ENCODE measurements at places on chromosomes 7 and 10.
A peak's percentile ranks its signal among the peaks of the same experiment; 100 is the strongest.

GRCh38 chr7:28754027-28754426 lies 204.1 kb downstream of the TRIL start:
- DNase-seq = no peak

DNA sequence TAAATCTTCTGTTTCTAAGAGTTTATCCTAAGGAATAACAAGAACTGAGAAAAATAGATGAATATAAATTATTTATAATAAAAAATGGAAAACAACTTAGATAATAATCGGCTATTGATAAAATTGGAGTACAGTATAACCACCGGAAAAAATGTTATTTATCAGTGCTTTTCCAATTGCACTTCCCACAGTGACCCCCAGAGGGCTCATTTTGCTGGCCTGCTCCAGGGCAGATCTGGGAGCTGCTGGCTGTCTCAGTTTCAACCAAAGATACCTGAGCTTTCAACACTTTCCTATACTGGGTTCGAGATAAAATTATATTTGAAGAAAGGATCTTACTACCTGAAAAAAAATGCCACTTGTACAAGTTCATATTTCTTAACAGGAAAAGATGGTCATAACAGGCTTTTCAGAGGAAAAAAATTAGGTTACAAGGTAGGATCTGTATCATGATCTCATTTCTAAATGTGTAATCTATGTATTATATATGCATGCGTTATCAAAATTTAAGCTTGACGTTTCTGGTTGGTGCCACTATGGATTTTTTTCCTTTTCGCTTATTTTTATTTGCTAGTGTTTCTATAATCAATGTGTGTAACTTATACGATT lies 165.7 kb downstream of the NPSR1 start:
- peak; percentile 23 for DNase-seq

DNA sequence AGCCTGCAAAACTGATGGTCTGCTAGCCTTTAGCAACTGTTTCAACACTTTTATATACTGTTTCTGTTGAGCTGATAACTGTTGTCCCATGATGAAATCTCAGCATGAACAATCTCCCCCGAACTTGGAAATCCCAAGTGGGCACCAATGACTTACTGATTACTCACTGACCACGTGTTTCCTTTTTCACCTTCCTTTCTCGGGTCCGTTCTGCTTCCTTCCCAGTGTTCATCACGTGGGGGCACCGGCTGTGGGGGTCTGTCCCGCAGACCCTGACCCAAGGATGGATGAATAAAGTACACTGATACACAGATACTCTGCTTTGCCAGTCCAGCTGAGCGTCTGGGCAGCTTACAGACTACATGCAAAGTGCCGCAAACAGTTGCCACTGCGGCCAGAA lies 39.0 kb upstream of the RASGEF1A start:
- DNase-seq = no peak

GRCh38 chr7:48130658-48131108 lies 40.6 kb upstream of the ABCA13 start:
- DNase-seq = no peak

- no peak for DNase-seq
Measured at GRCh38 chr7:120735791-120736190, 122.2 kb downstream of the TSPAN12 start.

GRCh38 chr7:147282204-147282603 lies 1165.6 kb downstream of the CNTNAP2 start:
- DNase-seq = no peak

DNA sequence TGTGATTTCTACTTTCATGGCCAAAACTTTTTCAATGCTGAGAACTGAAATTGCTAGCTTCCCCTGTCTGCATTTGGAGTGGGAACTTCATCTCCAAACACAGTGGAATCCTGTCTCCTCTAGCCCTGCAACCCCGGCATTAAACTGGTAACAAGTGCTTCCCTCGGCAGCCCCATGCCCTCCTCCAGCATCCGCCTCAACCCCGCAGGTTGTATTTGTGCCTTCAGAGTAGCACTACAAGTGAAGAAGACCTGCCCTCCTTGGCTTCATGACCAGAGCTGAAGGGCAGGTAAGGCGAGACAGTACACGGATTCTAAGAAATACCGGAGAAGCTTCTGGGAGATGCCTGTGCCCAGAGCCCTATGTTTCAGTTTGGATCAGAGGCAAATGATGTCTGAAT lies 16.9 kb downstream of the C10orf53 start:
- DNase-seq = no peak

DNA sequence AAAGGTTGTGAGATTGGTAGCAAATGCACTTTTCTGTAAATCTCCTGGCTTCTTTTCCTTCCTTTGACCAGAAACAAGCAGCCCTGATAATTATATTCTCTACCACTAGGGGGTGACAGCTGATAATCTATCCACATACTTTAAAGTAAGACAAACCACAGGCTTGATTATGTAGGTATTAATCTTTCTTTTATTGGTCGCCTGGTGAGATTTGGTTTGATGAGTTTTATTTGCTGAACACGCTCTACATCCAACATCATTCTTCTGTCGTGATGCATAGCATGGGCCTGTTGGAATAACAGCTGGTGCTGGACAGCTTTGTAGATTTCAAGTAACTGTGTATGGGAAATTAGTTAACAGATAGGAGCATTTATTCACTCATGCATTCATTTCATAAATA lies 63.5 kb downstream of the ZNF365 start:
- peak; percentile 17 for DNase-seq

GRCh38 chr10:65793738-65794425 lies 1132.0 kb upstream of the LRRTM3 start:
- no peak for DNase-seq

GRCh38 chr7:105306298-105306748 lies 82.4 kb downstream of the SRPK2 start:
- no peak for DNase-seq

GRCh38 chr7:116809636-116810266 lies 52.6 kb upstream of the CAPZA2 start:
- DNase-seq = peak; percentile 92

DNA sequence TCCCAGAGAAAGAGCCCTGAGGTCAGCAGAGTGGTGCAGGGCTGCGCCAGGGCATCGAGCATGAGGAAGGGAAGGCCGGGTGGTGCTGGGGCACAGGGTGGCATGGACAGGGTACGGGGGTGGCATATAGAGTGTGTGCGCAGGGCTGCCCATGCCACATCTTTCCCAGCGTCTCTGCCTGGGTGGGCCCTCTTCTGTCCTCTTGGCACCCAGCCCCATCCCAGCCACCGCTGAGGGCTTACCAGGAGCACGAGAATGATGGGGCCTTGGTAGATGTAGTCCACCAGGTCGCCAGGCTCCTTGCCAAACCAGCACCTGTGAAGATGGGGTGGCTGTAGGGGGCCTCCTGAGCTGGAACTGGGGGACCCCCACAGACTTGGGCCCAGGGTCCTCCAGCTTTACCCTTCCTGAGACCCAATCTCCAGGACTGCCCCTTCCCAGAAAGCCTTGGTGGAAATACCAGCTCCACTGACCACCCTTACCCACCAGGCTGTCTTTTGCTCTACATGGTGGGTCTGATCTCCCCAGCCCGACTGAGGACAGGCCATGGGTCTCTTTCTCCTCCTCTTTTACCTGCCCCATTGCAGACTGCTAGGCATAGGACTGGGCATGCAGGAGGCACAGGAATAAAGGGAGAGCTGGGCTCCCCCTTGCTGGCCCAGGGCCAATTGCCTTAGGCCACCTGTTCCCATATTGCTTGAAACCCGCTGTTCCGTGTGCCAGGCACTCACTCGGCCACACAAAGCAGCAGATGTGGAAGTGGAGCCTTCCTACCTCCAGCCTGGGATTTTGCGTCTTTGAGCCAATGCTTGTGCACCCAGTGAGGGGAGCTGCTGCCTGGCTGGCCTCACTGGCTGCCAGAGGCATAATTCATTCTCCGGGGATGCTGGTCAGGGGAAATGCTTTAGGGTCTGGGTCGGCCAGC lies 21.7 kb downstream of the CRHR2 start:
- no peak for DNase-seq

DNA sequence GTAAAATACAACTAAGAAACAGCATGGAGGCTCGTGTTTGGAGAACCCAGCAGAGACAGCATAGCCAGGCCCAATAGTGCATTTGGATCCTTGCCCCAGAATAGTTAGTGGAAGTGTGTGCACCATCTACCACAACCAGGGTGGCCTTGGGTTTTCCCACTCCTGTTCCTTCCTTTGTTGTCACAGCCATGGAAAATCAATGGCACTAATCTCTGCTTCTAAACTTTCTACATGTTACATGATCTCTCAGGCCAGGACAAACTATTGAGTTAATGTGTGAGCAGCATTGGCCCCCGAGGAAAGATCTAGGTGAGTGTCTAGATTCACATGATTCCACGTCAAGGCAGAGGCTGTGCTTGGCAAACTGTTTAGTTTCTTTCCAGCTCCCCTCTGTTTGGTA lies 2.0 kb downstream of the CYP3A7 start:
- no peak for DNase-seq

DNA sequence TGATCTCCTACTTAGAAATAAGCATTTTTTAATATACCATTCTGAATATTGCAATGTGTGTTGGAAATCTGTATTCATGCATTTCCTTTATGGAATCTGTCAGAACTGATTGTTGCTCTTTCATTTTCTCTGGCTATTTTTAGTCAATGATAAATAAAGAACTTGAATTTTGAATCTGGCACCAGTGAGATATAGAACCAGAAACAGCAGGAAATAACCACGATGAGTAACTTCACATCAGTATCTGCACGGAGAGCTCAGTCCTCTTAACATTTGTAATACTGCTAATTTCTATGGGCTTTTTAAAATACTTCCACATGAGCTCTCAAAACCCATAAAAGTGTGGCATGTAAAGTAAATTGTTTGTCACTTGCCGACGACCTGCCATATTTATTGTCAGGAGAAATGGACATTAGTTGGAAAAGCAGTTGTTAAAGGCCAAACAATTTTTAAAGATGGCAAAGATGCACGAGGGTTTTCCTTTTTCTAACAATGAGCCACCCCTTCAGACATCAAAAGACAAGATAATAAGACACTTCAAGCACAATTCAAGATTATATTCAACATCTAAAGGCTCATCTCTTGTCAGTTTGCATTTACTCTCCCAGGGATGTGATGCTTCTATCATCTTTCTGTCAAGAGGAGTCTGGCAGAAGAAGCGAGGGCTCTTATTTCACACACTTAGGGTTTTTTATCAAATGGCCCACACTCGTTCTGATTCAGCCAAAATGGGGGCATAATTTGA lies 118.3 kb downstream of the POU6F2 start:
- no peak for DNase-seq

DNA sequence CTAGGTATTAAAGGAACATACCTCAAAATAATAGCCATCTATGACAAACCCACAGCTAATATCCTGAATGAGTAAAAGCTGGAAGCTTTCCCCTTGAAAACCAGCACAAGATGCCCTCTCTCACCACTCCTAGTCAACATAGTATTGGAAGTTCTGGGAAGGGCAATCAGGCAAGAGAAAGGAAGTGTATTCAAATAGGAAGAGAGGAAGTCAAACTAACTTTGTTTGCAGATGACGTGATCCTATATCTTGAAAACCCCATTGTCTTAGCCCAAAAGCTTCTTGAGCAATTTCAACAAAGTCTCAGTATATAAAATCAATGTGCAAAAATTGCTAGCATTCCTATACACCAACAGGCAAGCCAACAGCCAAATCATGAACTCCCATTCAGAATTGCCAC lies 131.3 kb downstream of the FANK1 start:
- no peak for DNase-seq

- DNase-seq = no peak
Measured at GRCh38 chr7:47785923-47786556, 162.2 kb downstream of the PKD1L1 start.

- no peak for DNase-seq
Measured at GRCh38 chr10:11176746-11177145, 159.1 kb downstream of the CELF2 start.

- no peak for DNase-seq
Measured at GRCh38 chr10:113987805-113988204, 55.9 kb upstream of the ADRB1 start.

- DNase-seq = no peak
Measured at GRCh38 chr10:51273574-51273973, 199.3 kb downstream of the PRKG1 start.

- DNase-seq = no peak
Measured at GRCh38 chr7:31885171-31885570, 185.0 kb downstream of the PDE1C start.

All from NCI-H748 treated with DMSO at 0.1 percent for 48 hours (cell line).